ENCODE measurements at places on chromosomes 3 and 15. TPM values are rescaled to one million over a fixed set of nuclear protein-coding genes. Genes with fewer than 3 reads are reported as not detected.

SLC4A7 gene
- polyA plus RNA-seq: 3.5 TPM

TNFAIP8L3 gene
- 2.4 TPM for polyA plus RNA-seq

SCAMP2 gene
- polyA plus RNA-seq: 87.9 TPM

DNA sequence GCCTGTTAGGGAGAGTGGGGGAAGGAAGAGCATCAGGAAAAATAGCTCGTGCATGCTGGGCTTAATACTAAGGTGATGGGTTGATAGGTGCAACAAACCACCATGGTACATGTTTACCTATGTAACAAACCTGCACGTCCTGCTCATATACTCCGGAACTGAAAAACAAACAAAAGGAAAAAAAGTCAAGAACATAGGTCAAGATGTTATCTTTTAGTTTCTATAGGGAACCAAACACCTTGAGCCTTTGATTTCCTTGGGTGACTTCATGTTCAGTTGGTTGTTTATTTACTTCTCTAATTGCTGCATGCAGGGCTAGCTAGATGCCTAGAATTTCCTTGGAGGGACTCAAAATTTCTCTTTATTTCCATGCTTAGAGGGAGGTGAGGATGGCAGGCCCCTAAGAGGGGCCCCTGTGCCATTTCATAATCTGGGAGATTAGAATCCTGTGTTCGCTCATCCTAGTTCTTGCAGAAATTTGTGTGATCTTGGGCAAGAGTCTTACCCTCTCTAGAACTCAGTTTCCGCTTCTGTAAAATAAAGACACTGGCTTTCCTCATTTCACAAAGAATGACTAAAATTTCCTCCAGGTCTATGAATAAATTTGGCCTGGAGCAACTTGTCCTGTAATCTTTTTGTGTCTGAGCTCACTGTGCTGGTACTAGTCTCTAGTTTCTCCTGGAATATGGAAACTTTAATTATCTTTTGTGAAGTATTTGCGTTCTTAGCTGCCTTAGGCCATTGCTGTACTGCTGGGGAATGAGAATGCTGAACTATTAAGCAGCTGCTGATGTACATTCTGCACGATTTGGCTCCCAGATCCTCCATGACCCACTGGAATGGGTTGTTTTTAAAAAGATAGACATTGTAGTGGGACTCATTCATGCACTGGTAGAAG lies 457.5 kb downstream of the EDEM1 start:
- no peak for DNase-seq

GRCh38 chr3:63900459-63900858 lies 11.7 kb downstream of the SCAANT1 start:
- DNase-seq: no peak

DNA sequence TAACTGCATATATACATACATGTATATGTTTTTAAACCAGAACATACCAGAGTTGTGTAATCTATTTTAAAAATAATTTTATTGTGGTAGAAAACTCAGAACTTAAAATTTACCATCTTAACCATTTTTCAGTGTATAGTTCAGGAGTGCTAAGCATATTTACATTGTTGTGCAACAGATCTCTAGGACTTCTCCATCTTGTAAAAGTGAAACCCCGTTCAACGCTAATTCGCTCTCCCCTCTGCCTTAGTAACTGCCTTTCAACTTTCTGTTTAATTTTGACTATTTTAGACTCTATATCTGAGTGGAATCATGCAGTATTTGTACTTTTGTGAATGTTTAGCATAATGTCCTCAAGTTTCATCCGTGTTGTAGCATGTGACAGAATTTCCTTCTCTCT lies 51.8 kb upstream of the SSR3 start:
- DNase-seq: no peak

DNA sequence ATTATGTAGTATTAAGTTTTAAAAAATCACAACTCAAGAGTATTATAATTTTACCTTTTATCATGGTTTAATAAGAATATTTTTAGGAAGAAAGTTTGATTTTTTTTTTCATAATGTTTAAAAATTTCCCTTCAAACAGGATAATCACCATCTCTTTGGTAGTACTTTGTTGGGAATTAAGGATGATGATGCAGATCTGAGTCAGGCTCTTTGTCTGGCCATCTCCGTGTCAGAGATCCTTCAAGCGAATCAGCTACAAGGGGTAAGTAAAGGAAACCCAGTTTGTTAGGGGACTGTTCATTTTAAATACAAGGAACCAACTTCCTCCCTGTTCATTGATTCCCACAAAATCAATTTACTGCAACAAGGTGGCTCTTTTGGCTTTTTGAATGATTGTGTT lies 36.8 kb upstream of the NIT2 start:
- DNase-seq: no peak
